Activated naive CD8-positive, alpha-beta T cell treated with anti-CD3 and anti-CD28 coated beads, Interleukin-2, amount 50 U/mL, for 16 hours (primary cell): ENCODE measurements at places on chromosomes 12 and 14.

- DNase-seq: no peak
Measured at GRCh38 chr12:19474147-19474546, 34.9 kb downstream of the AEBP2 start.

GRCh38 chr12:99852666-99853065 is 132.1 kb downstream of the ANKS1B start:
- DNase-seq: no peak

DNA sequence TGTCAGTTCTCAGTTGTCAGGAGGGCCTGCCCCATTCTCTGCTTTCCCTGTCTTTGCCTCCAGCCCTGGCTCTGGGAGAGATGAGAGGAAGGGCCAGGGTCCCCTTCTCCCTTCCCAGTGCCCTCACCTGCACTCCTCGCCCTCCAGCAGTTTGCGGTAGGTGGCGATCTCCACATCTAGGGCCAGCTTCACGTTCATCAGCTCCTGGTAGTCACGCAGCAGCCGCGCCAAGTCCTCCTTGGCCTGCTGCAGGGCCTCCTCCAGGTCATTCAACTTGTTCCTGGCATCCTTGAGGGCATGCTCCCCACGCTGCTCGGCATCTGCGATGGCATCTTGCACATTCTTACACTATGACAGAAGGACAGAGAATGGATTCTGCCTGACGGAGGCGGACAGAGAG is 5.4 kb downstream of the KRT2 start:
- DNase-seq: no peak

GRCh38 chr14:26281280-26281998 is 316.4 kb downstream of the NOVA1 start:
- no peak for DNase-seq

- DNase-seq: no peak
Measured at GRCh38 chr14:21822109-21822508, 148.5 kb upstream of the OR4E1 start.

- no peak for DNase-seq
Measured at GRCh38 chr14:69093631-69094421, 59.1 kb downstream of the DCAF5 start.

DNA sequence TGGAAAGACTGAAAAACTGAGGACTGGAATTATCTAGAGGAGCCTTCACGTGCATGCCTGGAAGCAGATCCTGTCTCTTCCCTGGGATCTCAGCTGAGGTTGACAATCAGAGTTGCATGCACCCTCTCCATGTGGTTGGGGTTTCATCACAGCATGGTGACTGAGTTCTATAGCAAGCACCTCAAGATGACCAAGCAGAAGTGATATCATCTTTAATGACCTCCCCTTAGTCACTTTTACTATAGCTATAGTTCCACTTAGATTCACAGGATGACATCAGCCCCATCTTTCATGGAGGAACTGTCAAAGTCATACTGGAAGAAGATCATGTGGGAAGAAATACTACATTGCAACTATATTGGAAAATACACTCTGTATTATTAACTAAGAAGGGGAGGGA is 105.8 kb upstream of the ATXN7L3B start:
- no peak for DNase-seq

GRCh38 chr12:113241191-113242025 is 20.1 kb downstream of the TPCN1 start:
- no peak for DNase-seq

- no peak for DNase-seq
Measured at GRCh38 chr14:48008646-48009045, 333.2 kb upstream of the MDGA2 start.

DNA sequence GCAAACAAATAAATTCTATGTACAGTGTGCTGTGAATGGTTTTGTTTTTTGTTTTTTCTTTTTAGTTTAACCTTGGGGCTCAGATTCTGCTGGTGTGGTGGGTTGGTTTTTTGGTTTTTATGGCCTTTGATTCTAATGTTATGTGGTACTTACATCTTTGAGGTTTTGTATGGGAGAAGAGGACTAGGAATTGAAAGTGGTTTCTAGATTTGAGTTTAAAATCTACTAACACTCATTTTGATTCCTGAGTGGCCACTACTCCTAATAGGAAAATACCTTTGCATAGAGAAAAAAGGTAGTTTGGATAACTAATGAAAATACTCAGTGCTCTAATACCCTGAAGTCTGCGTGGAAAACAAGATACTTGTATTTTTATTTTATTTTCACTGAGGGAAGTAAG is 137.7 kb downstream of the MON2 start:
- DNase-seq: no peak

DNA sequence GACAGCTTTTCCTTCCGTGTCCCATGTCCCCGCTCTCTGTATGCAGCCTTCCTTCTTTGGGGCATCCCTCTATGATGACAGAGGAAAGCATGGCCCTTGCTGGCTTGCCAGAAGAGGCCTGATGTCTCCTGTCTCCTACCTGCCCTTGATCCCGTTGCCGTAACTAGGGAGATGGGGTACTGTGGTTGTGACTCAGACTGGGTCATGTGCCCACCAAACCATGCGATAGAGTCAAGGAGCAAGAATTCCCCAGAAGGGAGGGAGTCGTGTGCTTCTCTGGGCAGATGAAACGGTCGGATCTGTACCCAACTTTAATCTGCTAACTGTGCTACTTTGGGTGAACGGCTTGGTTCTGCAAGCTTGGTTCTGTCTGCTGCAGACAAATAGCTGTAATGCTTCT is 99.1 kb upstream of the DYNC1H1 start:
- DNase-seq: no peak

DNA sequence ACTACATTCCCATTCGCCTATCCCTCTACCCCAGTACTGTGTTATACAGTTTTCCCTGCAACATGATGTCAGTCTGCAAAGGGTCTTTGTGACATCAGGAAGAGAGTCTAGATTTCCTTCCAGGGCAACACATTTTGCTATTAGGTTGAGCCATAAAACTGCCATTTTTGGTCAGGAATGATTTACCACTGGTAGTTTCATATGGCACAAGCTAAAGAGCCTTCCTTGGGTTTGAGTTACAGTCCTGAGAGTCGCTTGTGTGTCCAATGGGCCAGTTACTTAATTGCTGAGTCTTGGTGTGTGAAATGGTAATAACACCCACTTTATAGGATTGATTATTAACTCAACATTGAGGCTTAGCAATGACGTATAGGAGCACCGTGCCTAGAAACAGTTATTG is 22.6 kb upstream of the AMIGO2 start:
- DNase-seq: no peak

DNA sequence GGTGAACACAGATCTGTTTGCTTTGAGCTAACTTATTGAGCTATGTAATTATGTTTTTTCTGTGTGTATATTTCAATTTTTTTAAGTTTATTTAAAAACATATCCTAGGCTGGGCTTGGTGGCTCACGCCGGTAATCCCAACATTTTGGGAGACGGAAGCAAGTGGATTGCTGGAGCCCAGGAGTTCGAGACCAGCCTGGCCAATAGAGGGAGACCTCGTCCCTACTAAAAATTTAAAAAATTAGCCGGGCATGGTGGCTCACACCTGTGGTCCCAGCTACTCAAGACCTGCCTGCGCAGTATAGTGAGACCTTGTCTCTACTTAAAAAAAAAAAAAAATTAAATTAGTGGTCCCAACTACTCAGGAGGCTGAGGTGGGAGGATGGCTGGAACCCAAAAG is 16.2 kb upstream of the RNASE1 start:
- DNase-seq: no peak

- peak; percentile 35 for DNase-seq
Measured at GRCh38 chr14:97120611-97121031, 323.4 kb downstream of the VRK1 start.

DNA sequence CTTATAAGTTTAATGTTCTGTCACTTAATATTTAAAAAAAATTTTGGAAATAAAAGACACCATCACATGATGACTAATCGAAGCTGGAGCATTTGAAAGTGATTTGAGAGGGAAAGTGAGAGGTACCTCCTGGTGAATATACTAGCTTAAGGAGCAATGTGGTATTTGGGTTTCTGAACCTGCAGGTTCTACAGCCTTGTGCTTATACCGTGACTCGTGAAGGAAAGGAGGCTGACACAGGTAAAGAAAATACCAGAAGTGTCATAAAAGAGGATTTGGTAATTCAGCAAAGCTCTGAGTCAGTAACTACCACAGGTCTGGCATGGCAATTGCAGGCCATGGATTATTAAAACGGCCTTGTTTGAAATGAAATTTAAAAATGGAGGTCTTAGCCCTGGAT is 151.0 kb downstream of the SLC38A4 start:
- no peak for DNase-seq

- DNase-seq: no peak
Measured at GRCh38 chr12:55001198-55001868, 16.8 kb upstream of the TESPA1 start.

DNA sequence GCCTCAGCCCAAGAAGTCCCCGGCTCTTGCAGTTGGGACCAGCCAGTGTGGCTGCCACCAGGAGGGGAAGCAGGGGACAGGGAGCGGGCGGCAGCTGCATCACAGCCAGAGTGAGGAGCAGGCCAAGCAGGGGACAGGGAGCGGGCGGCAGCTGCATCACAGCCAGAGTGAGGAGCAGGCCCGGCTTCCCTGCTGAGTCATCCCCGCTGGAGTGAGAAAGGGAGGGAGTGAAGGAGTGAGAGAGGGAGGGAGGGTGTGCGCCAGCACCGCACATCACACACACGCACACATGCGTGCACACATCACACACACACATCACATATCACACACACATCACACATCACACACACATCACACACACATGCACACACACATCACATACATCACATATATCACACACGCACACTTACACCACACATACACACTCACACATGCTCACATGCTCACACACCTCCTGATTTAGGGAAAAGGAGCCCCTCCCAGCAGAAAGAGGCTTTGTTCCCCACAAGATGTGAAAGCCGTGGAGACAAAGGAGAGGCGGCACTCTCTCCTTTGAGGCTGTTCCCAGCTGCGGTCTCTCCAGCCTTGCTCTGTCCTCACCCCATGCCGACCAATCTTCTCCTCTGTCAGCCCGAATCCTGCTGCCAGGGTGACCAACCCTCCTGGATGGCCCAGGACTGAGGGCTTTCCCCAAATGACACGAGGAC is 16.7 kb upstream of the ZDHHC22 start:
- no peak for DNase-seq

- no peak for DNase-seq
Measured at GRCh38 chr12:121413917-121414316, 14.0 kb downstream of the RNF34 start.

DNA sequence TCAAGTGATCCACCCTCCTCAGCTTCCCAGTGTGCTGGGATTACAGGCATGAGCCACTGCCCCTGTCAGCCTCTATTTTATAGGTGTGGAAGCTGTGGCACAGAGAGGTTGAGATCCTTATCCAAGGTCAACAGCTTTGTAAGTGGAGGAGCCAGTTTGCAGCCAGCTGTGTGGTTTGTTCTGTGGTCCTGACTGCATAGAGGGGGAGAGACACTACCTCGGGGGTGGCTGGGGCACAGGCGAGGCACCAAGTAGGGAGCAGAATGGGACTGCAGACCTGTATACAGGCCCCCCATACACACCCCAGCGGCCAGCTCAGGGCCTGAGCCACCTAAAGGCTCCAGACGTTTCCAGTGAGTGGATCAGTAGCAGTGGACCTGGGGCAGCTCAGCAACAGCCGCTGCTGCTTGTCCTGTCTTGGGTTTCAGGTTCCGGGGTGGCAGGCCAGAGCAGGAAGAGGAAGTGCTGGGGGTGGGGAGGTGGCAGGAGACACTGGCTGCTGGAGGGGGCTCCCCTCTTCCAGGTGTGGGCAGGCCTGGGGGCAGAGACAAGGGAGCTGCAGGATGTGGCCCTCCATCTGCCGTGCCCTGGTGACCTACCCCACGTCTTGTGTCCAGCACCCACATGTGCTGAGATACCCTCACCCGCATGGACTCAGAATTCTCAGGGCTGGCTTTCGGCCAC is 11.0 kb downstream of the ORAI1 start:
- no peak for DNase-seq

GRCh38 chr12:113416091-113416754 is 6.0 kb upstream of the SDSL start:
- no peak for DNase-seq
